ENCODE measurements at places on chromosomes 1 and 21. TPM values are rescaled to one million over a fixed set of nuclear protein-coding genes. Genes with fewer than 3 reads are reported as not detected.

GRCh38 chr1:225863167-225863566, 19.0 kb downstream of the TMEM63A start:
- H3K4me3 ChIP-seq: no peak overlapping the region
- no peak for DNase-seq
- H3K27ac ChIP-seq: no peak overlapping the region
- H3K27me3 ChIP-seq: no peaks in the 10 kb centered on the region
- no peaks in the 10 kb centered on the region for H3K36me3 ChIP-seq
- H3K4me1 ChIP-seq: peaks cover 11% of the 10 kb centered on the region

DNA sequence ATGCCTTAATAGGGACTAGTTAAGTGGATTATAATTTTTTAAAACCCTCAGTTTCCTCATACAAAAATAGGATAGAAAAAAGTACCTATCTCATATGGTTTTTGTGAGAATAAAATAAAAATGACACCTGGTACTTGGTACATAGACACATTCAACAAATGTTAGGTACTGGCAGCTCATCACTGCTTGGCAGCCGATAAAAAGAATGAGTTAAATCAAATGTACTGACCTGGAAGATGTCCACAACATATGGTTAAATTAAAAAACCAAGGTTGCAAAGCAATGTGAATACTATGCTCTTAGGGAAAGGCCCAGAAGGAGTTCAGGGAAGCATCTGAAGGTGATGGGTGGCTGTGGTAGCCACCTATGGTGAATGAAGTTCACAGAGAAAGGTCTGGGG, 64.9 kb upstream of the SMYD2 start:
- H3K27me3 ChIP-seq: peaks cover 7% of the 10 kb centered on the region
- H3K36me3 ChIP-seq: no peaks in the 10 kb centered on the region
- H3K4me1 ChIP-seq: no peaks in the 10 kb centered on the region
- no peak overlapping the region for H3K4me3 ChIP-seq

GRCh38 chr1:2103266-2103900, 53.2 kb downstream of the PRKCZ start:
- no peaks in the 10 kb centered on the region for H3K36me3 ChIP-seq
- H3K4me1 ChIP-seq: peaks cover 30% of the 10 kb centered on the region
- DNase-seq: peak; percentile 49
- H3K27ac ChIP-seq: no peak overlapping the region
- no peak overlapping the region for H3K4me3 ChIP-seq

DNA sequence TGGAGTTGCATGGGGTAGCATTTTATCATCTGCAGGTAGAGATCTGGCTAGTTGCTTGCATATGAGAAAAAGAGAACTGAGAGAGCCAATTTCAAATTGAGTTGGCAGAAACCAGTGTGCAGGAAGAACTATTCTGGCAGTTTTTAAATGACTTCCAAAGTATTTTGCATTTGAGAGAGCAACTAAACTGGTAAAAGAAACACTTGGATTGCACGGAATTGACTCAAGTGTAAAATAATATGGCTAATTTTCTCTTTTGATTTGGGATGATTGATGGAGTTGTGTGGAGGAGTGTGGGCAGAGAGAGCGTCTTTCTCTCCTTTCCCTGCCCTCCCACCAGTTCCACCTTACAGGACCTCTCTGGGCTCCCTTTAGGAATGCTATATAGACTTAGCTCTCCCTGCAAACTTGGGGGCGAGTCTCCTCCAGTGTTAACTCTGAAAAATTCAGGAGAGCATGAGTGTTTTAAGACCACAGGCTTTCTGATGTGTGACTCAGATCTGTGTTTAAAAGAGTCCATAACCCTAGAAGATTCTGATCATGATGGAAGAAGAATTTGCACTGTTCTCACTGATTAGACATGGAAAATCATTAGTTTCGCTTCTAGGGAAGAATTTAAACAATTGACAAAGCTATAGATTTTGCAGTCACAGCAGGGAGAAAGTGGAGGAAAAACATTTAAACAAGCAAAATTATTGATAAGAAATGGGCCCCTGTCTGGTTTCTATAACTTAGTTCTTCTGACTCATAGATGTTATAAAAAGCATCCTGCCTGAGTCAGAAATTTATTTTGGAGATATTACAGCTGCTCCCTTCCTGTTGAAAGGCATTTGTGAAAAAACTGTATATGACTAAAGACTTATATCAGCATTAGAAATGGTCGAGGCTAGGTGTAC, 24.9 kb upstream of the CTBS start:
- H3K27ac ChIP-seq: no peak overlapping the region
- no peak for DNase-seq
- no peaks in the 10 kb centered on the region for H3K36me3 ChIP-seq
- H3K4me3 ChIP-seq: no peak overlapping the region
- no peaks in the 10 kb centered on the region for H3K27me3 ChIP-seq

GRCh38 chr1:154940651-154941194, 4.2 kb upstream of the PMVK start:
- H3K4me1 ChIP-seq: peaks cover 50% of the 10 kb centered on the region
- no peaks in the 10 kb centered on the region for H3K27me3 ChIP-seq
- no peak overlapping the region for H3K4me3 ChIP-seq
- H3K27ac ChIP-seq: no peak overlapping the region

KDF1 gene
- total RNA-seq: 8.6 TPM

AMY2A gene
- total RNA-seq: not detected

TSPAN2 gene
- 10.6 TPM for total RNA-seq

Data from left lung (tissue), 14 donors.